ENCODE measurements at places on chromosomes 5 and 9.

- DNase-seq, result no peak
Observed at GRCh38 chr9:93126825-93127368, 7.2 kb downstream of the NINJ1 start.

- DNase-seq, result no peak
Observed at GRCh38 chr9:89996773-89997172, 392.0 kb downstream of the GADD45G start.

DNA sequence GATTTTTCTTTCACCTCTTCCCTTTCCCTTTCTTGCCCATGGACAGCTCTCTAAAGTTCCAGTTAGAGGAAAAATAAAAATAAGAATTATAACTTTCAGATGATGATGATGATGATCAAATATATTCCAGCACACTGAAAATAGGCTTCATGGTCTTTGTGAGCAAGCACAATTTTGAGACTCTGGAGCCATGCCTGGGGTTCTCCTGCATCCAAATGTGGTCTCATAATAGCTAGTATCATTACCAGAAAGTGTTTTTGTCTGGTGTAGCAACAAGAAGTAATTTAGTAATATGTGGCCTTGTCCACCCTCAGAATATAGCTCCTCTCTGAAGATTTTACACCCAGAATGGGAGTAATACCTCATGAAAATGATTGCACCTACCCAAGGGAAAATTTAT lies 150.4 kb downstream of the SNCAIP start:
- no peak for DNase-seq

GRCh38 chr9:89882930-89883361 lies 278.1 kb downstream of the GADD45G start:
- no peak for DNase-seq

- no peak for DNase-seq
Observed at GRCh38 chr5:77774981-77775789, 954 bp downstream of the TBCA start.

DNA sequence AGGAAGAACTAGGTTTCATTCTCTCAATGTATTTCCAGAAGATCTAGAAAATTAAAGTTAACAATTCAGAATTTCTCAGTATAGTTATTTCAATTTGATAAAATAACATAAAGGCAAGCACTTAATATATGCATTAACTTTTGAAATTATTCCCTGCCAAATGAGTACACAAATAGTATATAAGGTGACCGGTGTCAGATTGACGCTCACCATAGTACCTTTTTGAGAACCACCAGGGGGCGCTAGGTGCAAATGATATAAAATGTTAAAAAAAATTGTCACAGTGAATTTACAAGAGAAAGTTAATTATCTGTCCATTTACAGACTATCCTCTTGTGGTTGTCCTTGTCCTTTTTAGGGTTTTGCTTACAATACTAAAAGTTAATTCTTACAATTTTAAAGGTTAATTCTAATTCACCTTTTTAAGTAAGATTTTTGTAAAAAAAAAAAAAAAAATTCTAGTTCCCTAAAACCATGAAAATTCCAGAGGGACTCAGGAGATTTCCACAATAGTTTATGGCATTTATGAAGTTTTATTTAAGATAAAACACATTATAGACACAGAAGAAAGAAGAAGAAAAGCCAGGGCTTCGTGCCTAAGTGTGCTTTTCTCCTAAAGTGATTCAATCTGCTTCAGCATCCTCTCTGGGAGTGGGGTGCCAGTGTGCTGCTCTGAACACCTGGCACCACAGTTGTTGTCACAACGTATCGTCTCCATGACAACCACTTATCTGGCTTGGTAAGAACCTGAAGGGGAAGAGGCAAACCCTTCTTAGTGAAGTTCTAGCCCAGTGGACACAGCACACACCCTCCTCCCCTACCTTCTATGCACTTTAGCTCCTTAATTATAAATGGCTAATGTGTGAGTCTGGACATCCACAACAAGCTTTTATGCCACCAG lies 1.7 kb downstream of the ADAMTS16 start:
- DNase-seq, result peak; percentile 7

- no peak for DNase-seq
Observed at GRCh38 chr9:126947529-126947928, 32.9 kb downstream of the RALGPS1 start.

- DNase-seq, result no peak
Observed at GRCh38 chr9:129428864-129429577, 191.9 kb downstream of the C9orf50 start.

GRCh38 chr9:130845254-130845653 lies 10.2 kb downstream of the ABL1 start:
- DNase-seq, result no peak

GRCh38 chr5:145466533-145466932 lies 368.6 kb downstream of the PRELID2 start:
- DNase-seq, result no peak

DNA sequence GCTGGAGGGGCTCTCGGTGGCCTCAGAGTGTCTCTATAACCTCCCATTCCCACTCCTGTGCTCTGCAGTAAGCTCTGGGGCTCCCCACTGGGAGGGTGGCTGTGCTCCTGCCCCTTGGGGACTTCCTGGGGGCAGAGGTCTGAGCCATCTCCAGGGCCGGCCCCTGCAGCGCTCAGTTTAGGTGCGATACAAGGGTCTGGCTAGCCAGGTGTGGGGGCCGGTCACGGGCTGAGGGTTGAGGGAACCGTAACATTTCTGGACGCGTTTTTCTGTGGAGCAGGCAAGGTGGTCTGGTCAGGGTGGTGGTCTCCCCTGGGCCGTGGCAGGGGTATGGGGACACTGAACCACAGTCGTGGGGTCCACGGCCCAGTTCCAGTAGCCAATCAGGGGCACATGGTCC lies 38.0 kb upstream of the SLC6A19 start:
- DNase-seq, result no peak

GRCh38 chr5:43019614-43020398 lies 20.3 kb downstream of the ANXA2R start:
- peak; percentile 90 for DNase-seq

DNA sequence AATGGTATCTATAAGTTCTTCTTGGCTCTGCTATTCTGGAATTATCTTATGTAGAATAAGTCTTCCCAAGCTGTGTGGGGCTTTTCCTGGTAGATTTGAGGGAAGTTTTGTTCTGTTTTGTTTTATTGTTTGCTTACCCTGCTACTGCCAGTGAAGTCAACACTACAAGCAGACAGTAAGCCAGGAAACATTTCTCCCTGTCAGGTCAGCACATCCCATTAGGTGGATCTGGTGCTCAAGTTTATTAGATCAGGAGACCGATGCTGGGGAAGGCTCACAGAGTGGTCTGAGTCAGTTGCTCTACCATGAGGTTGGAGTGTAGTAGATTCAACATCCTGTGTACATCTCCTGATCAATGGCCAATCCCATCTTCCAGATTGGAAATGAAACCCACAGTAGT lies 79.1 kb downstream of the ADRB2 start:
- DNase-seq, result no peak

GRCh38 chr9:107895501-107896001 lies 406.0 kb upstream of the KLF4 start:
- DNase-seq, result no peak

- no peak for DNase-seq
Observed at GRCh38 chr9:27059907-27060306, 49.1 kb upstream of the TEK start.

DNA sequence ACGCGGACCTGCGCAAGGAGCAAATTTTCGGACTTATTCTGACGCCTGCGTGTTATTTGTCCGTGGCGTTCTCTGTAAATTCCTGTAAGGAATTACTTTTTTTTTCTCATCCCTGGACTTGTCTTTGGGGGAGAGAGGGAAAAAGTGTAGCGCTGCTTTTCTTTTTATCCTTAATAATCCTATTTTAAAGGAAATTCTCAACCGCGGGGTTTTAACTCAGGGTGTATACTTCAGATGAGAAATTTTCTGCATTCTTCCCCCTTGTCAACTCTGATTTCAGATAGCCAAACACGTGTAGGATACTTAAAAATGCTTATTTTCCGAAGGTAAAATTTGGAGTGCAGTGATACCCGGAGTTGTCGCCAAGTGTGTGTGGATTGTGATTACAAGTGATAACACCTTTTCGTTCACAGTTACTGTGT lies 853 bp downstream of the DCP2 start:
- DNase-seq, result no peak

- no peak for DNase-seq
Observed at GRCh38 chr5:179281694-179282093, 63.6 kb downstream of the ADAMTS2 start.

DNA sequence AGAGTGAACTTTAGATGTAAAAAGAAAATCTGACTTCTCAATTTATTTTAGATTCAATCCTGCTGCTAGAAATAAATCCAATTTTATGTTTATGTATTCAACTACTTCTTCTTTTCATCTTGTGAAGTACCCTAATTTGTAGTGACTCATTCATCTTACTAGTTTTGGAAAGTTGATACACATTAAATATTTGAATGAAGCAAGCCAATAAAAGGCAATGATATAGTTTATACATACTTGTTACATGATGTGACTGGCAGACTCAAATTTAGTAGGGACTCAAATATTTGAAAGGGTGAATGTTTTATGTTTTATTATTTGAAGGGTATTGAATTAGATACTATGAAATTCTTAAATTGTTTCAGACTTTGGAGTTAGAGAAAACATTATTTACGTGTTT lies 34.7 kb downstream of the CSNK1G3 start:
- no peak for DNase-seq

DNA sequence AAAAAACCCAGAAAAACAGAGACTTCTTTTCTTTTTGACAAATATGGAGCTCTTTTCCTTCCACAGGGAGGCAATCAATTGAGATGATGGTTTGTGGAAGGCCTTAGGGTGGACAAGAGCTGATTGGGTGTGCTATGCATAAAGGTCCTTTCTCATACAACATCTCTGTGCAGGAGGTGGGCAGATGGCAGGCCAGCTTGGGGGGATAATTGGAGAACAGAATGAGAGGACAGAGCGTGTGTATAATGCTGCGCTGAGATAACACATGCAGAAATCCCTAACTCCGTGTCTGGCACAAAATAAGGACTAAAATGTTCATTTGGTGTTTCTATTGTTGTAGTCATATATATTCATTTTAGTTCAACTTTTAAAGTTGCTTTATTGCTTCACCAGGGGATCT lies 159.0 kb upstream of the MEF2C start:
- no peak for DNase-seq

- DNase-seq, result no peak
Observed at GRCh38 chr5:172786736-172787462, 15.9 kb upstream of the DUSP1 start.

All from CD4-positive, alpha-beta T cell treated with Interferon gamma for 1 hour (primary cell).